GM13977 (cell line): ENCODE measurements at places on chromosomes 4 and X.

GRCh38 chr4:87141428-87141827 lies 79.0 kb downstream of the KLHL8 start:
- DNase-seq: no peak

DNA sequence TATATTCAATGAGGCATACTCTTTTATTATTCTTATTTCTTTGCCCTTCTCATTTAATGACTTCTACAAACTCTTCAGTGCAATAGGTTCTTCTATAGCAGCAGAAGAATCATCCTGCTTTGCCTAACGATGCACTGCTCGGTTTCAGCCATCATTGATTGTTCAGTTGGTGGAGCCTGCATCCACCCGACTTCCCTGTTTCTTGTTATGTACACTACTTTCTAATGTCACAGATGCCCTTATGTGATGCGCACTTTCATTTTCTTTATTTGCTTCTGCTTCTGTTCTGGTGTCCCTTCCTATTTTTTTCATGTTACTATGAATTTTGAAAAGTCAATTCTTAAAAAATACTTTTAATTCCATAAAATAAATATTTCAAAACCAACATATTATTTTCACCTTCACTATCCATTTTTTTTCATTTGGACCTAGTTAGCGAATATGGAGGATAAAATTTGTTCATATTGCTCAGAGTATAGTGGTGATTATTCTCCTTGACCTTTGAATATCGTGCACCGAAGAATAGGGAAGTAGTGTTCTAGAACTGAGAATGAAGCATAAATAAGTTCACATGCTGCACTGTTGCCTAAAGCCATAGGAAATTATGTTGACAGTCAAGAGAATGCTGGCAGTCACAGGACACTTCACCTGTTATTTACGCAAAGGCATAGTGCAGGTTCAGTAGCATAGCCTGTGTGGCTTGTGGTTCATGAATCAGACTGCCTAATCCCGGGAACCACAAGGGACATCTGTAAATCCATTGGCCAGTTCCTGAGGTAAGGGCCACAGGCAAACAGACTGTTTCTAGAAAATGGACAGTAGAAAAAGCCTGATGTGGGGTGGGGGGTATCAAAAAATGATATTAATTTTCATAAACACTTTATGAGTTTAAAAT lies 21.3 kb upstream of the SFRP2 start:
- no peak for DNase-seq

- no peak for DNase-seq
Observed at GRCh38 chr4:140061659-140062289, 92.2 kb downstream of the MAML3 start.

DNA sequence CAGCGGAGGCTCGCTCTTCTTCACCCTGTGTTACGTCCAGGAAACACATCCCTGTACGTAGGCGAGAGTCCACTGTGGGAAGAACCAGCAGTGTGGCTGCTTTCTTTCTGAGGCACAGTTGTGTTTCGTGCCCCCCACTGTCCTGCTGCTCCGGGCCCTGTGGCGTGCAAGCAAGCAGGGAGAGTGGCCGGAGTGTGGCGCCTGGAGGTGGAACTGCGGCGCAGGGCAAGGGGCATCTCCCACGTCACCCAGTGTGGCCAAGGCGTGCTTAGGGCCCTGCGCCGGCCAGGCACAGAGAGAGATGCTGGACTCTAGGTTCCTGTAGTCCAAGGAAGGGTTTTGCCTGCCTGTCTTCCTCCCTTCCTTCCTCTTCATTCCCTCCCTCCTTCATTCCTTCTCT lies 13.3 kb upstream of the PSAPL1 start:
- no peak for DNase-seq

DNA sequence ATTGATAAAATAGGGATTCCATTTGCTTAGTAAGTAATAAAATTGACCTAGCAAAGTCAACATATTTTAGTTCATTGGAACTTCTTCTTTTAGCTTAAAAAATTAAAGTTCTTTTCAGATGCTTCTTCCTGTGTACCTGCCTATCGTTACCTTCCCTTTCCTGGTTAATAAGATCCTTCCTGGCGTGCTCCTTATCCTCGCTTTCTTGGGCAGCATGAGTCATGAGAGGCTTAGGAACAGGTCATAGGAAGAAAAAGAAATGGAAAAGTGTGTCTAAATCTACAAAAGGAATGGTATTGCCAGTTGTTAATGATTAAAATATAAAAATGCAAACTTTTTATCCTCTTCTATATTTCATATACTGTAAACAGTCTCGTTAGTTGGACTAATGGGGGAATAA lies 170.3 kb downstream of the DCTD start:
- no peak for DNase-seq

DNA sequence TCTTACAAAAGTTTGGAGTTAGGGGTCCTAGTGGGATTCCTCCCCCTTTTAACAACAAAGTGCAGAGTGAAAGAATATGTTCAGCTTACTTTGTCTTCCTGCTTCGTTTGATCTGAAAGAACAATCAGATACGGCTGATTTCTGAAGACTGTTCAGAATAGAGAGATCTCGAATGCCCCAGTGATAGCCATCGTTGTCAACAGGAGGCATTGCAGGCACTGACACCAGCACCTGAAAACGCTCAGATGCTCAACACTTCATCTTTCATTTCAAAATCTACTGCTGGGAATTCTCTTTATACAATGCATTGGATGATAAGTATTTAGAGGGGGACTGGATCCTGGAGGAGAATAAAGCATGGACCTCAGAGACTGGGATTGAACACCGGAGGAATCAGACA lies 186.3 kb upstream of the TENM3 start:
- no peak for DNase-seq
